ENCODE measurements at places on chromosomes 6 and 20.

- DNase-seq = no peak
Measured at GRCh38 chr6:113620386-113620785, 236.8 kb upstream of the MARCKS start.

DNA sequence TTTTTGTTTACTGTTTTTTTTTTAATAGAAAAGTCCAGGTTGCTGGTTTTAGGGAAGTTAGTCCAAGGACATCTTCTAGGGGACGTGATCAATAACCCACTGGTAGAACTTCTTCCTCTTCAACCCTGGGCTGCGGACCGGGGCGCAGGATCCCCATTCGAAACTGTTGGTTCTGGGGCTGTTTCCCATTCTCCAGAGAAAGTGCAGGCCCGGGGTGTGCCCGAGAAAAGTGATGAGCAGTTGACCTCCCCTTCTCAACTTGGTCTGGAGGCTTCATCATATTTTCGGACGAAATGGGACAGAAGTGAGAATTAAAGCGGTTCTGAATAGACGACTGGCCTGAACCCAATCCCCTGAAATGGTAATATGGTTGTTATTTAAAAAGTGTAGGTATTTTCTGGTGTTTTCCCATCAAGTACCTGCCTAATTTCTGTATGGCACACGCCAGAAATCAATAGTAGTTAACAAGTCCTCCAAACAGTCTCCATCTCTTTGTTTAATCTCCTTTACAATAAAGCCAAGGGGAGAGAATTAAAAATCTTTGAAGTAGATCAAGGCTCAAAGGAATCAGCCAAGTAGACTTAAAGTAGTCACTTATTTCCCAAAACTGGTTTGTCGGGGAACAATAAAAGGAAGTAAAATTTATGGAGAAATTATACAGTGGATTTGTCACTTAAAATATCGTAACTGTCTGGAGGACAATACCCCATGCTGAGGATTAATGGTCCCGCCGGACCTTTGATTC is 550 bp upstream of the PRDM13 start:
- DNase-seq = no peak

DNA sequence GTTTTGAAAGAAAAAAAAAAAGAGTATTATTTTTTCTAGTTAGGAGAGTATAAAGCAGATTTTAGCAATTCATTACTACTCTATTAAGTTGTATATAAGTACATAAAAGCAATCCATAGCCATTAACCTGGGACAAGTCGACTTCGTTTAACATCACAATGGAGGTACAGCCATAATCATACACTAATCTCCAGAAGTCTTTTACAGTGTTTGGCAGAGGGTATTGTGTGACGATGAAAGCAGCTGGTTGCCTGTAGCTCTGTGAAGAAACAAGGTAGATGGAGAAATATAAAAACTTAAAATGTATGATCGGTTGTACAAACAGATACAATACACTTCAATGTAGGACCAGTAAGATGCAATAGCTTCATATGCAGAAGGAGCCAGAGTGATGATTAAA is 75.9 kb upstream of the THEMIS start:
- DNase-seq = no peak

- DNase-seq = no peak
Measured at GRCh38 chr6:38776515-38776914, 61.4 kb downstream of the DNAH8 start.

DNA sequence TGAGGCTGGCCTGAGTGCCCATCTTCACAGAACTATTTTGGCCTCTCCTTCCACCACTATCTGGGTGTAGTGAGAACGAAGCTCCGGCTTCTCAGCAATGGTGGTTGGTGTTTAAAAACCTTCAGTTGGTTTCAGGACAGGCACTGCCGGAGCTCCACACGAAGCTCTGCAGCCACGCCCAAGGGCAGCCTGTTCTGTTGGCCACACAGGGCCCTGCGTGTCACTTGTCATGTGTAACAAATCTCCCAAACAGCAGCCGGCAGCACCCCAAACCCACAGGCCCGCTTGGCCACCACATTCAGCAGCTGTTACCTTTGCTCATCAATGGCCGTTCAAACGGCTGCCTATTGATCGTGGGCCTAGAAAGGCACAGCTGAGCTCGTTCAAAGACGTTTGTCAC is 97.5 kb downstream of the ERMARD start:
- DNase-seq = no peak
